ENCODE measurements at places on chromosomes 2 and 18.

- no peak for DNase-seq
Observed at GRCh38 chr18:34158881-34159690, 65.6 kb downstream of the NOL4 start.

DNA sequence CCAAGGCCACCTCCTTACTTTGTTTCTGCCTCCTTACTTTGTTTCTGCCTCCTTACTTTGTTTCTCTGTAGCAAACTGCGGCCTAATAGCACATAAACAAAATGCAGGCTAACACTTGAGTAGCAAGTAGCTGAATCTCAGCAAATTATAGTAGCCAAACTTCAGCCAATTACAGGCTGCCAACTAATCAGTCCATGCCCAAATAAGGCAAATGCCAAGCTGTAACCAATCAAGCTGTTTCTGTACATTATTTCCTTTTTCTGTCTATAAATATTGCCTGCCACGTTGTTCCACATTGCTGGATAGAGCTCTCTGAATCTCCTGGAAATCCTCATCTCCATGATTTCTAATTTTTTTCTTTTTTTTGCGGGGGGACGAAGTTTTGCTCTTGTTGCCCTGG is 28.7 kb upstream of the FRZB start:
- DNase-seq = no peak

GRCh38 chr2:117980783-117981676 is 32.8 kb downstream of the CCDC93 start:
- DNase-seq = no peak

- no peak for DNase-seq
Observed at GRCh38 chr2:138871312-138871711, 91.1 kb upstream of the NXPH2 start.

DNA sequence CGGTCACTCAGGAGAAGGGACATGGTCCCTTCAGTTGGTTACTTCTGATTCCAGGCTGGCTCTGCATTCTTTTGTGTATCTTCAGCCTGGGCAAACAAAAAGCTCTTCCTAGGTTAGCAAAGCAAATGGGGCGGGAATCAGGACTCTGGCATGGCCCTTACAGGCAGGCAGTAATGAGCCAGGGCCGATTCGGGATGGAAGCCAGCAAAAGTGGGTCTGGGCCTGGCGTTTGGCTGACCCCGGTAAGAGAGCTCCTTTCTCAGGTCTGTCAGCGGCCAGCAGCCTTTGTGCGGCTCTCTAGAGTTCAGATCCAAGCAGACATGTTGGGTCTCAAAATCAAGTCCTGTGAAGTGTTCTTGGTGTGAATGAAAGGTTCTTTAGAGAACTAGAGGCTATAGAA is 81.5 kb upstream of the EML6 start:
- DNase-seq = no peak

Measured in HTR-8/SVneo (cell line).